Epithelial cell of alveolus of lung (primary cell): ENCODE measurements at places on chromosomes 3 and 15. TPM values are rescaled to one million over a fixed set of nuclear protein-coding genes. Genes with fewer than 3 reads are reported as not detected.

Gene GPR15
- total RNA-seq, result not detected in 2 replicates

Gene CLEC3B
- 0.52 and 1.7 TPM in 2 replicates for total RNA-seq

Gene ZDHHC19
- not detected in 2 replicates for total RNA-seq

Gene SI
- total RNA-seq, result not detected in 2 replicates

Gene PGBD4
- 0.65 and 1.4 TPM in 2 replicates for total RNA-seq

Gene GBE1
- total RNA-seq, result 53.4 and 53.9 TPM in 2 replicates

Gene FGF7
- total RNA-seq, result 53.8 and 162 TPM in 2 replicates

Gene CPN2
- not detected in 2 replicates for total RNA-seq

Gene TIGIT
- not detected in 2 replicates for total RNA-seq

Gene CDC25A
- 1.8 and 12.0 TPM in 2 replicates for total RNA-seq

Gene OR5K2
- total RNA-seq, result not detected in 2 replicates

Gene VWA5B2
- not detected in 2 replicates for total RNA-seq

Gene ILDR1
- not detected in 2 replicates for total RNA-seq

Gene GJD2
- total RNA-seq, result not detected in 2 replicates

Gene MITF
- total RNA-seq, result 6.6 and 20.7 TPM in 2 replicates

Gene RTP1
- not detected in 2 replicates for total RNA-seq

Gene DNAH12
- under 0.01 TPM in 1 of 2 replicates, not detected in the other for total RNA-seq

Gene CACNA1D
- total RNA-seq, result 0.26 and 4.5 TPM in 2 replicates

Gene GNAT1
- total RNA-seq, result not detected in 2 replicates

Gene PAQR9
- total RNA-seq, result 0.13 TPM in 1 of 2 replicates, not detected in the other

Gene SLC28A1
- not detected in 2 replicates for total RNA-seq

Gene SNX4
- total RNA-seq, result 18.5 and 30.6 TPM in 2 replicates

Gene ZBTB20
- 9.1 and 16.6 TPM in 2 replicates for total RNA-seq

Gene TNIK
- 9.3 and 15.3 TPM in 2 replicates for total RNA-seq

Gene SHF
- 3.2 and 15.4 TPM in 2 replicates for total RNA-seq

Gene SKOR1
- total RNA-seq, result 0.13 and 1.5 TPM in 2 replicates

Gene CFAP20DC
- total RNA-seq, result 0.64 and 2.8 TPM in 2 replicates

Gene MOBP
- not detected in 2 replicates for total RNA-seq

Gene DAZL
- not detected in 2 replicates for total RNA-seq

Gene GOLGA8T
- not detected in 2 replicates for total RNA-seq

Gene LRRC31
- not detected in 2 replicates for total RNA-seq

Gene ECT2
- total RNA-seq, result 24.3 and 32.2 TPM in 2 replicates

Gene PCOLCE2
- total RNA-seq, result 1.6 and 2.6 TPM in 2 replicates

Gene CORO2B
- 8.5 and 11.9 TPM in 2 replicates for total RNA-seq

Gene GOLGA6D
- total RNA-seq, result not detected in 2 replicates
